ENCODE measurements at places on chromosomes 4 and X.

GRCh38 chrX:24553011-24553410 lies 87.9 kb downstream of the PDK3 start:
- no peak for DNase-seq

DNA sequence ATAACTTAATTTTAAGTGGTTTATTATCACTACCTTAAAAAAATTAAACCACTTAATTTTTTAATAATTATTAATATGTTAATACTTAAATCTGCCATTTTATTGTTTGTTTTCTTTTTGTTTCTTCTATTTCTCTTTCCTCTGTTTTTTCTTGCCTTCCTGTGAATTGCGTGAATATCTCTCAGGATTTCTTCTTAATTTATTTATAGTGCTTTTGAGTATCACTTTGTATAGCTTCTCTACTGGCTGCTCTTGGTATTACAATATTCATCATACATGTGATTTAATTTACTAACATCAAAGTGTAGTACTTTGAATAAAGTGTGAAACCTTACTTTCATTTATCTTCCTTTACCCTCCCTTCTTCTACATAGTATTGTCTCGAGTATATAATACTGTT lies 349.5 kb upstream of the CPXCR1 start:
- no peak for DNase-seq

DNA sequence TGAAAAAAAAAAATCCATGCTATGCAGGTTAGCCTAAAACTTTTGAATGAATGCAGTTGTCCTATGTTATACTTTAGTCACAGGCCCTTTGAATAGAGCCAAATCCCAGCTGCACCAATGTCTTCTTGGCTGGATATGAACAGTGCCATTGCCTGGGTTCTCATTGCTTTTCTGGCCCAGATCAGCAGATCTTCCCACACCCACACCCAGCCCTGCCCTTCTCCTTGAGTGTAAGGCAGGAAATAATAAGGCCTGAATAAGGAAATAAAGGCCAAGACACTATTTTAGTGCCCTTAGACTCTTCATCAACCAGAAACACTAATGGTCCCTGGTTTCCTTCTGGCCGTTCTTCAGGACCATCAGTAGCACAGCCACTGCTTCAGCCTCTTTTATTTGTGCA lies 66.6 kb downstream of the USP38 start:
- DNase-seq: no peak

DNA sequence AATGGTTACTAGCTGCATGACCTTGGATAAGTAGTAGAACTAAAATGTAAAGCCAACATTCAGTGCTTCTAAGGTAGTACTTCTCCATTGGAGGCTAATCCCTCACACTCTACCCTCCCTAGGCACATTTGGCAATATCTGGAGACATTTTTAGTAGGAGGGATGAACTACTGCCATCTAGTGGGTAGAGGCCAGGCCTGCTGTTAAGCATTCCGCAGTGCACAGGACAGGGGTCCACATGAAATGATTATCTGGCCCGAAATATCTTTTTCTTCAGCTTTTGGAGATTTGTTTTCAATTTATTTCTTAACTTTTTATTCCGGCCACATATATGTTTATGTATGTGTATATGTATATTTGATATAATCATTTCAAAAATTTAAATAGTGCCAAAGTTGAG lies 36.0 kb upstream of the SPANXC start:
- DNase-seq: no peak

GRCh38 chrX:96379951-96380350 lies 304.7 kb upstream of the DIAPH2 start:
- no peak for DNase-seq

GRCh38 chr4:80101071-80101791 lies 28.2 kb upstream of the ANTXR2 start:
- no peak for DNase-seq

GRCh38 chr4:17809667-17810066 lies 890 bp downstream of the DCAF16 start:
- DNase-seq: no peak

- DNase-seq: peak; percentile 31
These were observed 134.4 kb upstream of the CPEB2 start for GRCh38 chr4:14867847-14868246.

GRCh38 chr4:175906384-175906783 lies 94.3 kb upstream of the GPM6A start:
- DNase-seq: no peak

- no peak for DNase-seq
These were observed 53.0 kb downstream of the MAPK10 start for GRCh38 chr4:86306816-86307215.

DNA sequence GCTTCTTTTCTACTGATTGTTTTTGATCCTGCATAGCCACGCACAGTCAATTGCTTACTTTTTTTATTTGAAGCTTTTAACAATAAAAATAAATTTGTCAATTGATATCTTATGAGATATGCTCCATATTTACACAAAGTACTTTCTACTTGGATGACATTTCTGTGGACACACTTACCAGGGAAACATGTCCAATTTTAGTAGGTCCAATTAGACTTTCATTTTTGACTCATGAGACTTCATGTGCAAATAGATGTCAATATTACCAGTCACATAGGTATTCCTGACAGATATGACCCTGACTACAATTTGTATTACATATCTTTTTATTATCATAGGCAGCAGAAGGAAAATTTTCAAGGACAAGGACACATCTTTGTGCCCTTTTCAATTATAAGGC lies 219.9 kb upstream of the ANKRD50 start:
- DNase-seq: no peak

DNA sequence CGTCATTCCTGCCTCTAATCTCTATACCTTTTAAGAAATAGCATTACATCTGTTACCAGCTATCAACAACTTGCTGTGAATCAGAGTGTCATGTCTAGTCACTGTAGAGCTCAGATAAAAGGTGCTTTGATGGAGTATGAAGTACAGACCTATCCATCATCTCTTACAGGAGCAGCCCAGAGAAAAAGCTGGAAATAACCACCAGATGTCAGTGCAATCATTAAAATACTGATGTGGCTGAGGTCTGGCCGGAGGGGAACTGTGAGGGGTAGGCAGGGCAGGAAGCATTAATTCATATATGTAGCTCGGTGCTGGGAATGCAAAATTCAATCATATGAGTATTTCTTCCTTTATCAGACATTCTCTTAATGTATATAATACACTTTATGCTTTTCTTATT lies 100.6 kb downstream of the AKAP4 start:
- DNase-seq: peak; percentile 33

GRCh38 chrX:72366701-72367454 lies 61.2 kb upstream of the CITED1 start:
- DNase-seq: no peak

DNA sequence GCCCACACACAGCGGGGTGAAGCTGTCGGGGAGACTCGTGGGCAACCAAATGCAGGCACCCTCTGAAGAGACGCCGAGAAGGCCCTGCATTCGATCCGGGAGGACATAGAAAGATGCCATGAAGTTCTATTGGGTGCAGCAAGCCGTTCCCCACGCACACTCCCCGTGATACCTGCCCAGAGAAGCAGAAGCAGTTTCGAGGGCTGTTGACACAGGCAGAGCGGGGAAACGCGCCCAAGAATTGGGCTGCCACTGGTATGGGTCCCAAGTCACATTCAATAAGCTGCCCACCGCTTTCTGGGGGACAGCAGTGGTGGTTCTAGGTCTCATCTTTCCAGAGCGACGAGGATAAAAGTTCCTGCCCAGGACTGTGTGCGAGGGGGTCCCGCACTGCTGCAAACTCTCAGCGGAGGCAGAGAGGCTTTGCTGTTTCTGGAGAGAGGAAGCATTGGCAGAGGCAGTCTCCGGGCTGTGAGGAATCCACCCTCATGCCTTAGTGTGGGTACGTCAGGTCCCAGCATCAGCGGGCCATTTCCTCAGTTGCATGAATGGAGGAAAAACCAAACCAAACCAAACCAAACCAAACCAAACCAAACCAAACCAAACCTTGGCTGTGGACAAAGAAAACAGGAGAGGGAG lies 10.1 kb downstream of the PITX2 start:
- no peak for DNase-seq

DNA sequence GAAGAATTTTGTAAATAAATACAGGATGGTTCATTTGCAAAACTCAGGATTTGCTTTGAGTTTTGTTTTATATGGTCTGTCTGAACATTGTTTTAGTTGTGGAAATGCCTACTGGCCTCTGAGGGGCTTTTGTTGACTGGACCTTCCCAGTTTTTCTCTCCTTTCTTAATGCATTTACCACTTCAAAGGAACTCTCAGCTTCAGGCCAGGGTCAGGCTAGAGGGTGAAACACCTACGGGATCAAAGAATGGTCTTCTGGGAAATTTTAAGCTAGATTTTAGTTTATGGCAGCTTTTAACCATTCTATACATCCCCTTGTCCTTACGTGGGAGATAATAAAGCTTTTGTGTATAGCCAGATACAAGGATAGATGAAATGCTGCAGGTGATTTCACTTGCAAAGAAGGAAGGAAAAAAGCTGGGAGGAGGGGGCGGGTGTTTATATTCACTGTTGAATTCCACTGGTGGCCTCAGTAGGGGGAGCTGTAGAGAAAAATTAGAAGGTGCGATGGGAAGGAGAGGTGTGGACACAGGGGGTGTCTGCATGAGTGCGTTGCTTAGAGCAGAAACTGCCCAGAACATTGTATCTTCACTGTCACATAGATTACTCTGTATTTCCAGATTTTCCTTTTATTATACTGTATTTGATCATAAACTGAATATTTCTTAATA lies 151.8 kb downstream of the TSPAN5 start:
- no peak for DNase-seq

GRCh38 chrX:31464306-31464915 lies 392.6 kb upstream of the FTHL17 start:
- no peak for DNase-seq

DNA sequence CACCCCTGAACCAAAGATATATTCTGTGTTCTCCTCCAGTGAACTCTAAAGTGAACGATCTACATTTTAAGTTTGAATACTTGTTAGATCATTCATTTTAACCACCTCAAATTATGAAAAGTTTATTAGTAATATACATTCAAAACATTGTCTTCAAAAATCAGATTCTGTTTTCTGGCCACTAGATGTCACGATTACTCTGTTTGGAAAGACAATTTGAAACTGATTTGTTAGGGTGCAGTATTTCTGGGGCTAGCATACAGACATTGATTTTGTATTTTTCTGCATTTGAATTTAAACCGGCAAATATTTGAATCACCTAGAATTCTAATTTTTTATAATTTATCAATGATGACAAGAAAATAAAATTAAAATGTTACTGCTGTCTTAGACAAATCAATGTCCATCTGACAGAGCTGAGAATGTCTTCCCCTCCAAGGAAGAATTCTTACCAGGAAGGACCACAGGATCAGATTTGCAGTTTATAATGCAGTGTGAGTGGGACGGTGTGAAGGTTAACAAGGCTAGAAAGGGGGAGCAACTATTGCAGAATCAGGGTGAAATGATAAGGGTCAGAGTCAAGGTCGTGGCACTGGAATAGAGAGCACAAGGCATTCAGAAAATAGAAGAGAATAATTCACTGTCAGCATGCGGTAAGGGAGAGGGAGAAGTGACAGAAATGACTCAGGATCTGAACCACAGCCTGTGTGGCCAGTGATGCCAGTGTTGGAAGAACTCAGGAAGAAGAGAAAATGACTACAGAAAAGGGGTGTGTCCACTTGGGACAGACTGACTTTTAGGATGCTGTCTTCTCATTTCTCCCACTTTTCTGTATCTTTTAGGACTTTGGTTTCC lies 91.6 kb downstream of the ANXA10 start:
- no peak for DNase-seq

DNA sequence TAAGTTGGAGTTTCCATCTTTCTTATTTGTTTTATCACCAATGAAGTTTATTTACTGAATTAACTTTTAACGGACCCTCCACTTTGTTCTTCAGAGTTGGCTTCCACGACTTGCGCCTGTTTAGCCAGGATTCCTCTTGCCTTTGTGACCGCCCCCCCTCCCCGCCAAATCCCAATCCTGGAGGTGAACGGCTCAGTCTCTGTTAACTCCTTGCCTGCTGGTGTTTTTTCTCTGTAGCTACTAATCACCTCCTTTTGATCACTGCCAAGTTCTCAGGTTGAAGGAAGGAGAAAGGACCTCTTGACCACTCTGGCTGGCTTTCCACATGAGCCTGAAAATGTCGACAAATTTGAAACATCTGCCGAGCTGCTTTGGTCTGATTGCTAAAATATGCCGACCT lies 46.8 kb upstream of the BCOR start:
- no peak for DNase-seq

DNA sequence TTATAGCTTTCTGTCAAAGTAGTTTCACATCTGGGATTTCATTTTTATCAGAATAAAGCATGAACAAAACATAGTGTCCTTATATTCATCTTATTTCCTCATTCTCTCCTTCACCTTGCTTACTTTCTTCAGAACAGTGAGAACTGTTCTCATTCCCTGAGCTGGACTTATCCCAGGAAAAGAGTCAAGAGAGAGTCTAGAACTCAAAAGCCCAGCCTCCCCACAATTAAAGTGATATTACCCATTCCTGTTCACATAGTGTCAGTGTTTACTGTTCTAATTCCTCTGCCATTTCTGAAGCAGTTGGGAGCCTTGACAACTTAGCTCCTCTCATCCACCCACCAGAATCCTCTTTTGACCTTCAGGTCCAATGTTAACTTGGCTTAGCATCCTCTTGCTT lies 42.9 kb downstream of the RASSF6 start:
- DNase-seq: no peak

- no peak for DNase-seq
These were observed 11.4 kb downstream of the ASIC5 start for GRCh38 chr4:155854582-155855226.

Measured in femur (tissue), 1 donor.